Tibial artery (tissue), 4 donors: ENCODE measurements at places on chromosomes 16 and 17.

- H3K27me3 ChIP-seq: no peaks in the 10 kb centered on the region
- H3K36me3 ChIP-seq: no peaks in the 10 kb centered on the region
- no peak overlapping the region for H3K27ac ChIP-seq
- peaks cover 40% of the 10 kb centered on the region for H3K4me1 ChIP-seq
- peak; percentile 18 for DNase-seq
These were observed 2.4 kb upstream of the B9D1 start for GRCh38 chr17:19364699-19365498.

DNA sequence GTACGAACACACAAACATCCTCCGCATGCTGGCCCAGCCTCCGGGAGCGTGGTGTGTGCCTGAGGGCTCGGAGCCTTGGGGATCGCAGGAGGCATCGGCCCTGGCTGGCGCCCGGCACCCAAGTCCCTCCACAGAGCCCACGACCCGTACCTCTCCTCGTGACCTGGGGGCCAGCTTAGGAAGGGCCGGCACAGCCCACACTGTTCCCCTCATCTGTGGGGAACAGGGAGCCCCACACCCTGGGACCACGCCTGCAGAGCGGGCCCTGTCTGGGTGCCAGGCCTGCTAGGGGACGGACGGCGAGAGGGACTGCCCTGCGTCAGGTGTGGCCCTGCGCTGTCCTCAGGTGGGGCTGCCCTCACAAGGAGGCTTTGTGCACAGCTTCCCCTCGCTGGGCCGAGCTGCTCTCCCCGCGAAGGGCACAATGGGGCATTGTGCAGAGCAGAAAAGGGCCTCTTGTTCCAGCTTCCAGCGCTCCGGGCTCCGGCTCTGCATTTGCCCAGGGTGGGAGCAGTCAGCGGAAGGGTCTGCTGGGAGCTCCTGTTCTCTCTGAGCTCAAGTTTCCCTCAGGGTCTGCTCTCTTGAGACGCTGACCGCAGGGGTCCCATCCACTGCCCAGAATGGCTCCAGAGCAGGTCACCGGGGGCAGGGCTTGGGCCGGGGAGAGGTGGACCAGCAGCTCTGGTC, 1.7 kb upstream of the LMF1 start:
- no peak for DNase-seq
- H3K27me3 ChIP-seq: no peaks in the 10 kb centered on the region
- peaks cover 10% of the 10 kb centered on the region for H3K36me3 ChIP-seq
- no peak overlapping the region for H3K4me3 ChIP-seq

- H3K36me3 ChIP-seq: no peaks in the 10 kb centered on the region
- H3K27ac ChIP-seq: no peak overlapping the region
- DNase-seq: no peak
- H3K4me1 ChIP-seq: peaks cover 44% of the 10 kb centered on the region
These were observed 46.7 kb downstream of the ANKRD11 start for GRCh38 chr16:89443727-89444084.

DNA sequence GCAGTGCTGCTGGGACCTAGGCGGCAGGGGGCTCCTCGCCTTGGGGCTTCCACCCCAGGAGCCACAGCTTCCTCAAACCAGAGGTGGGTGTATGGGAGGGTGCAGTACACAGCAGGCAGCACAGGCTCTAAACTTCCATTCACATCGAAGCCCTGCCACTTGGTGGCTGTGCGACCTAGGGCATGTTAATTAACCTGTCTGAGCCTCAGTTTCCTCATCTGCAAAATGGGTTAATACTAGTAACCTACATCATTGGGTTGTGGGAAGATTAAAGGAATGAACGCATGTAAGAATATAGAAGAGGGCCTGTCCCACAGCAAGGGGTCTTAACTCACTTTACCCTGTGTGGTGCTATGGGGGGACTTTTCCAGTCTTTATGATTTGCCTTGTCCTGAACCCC, 26.8 kb upstream of the LHX1 start:
- no peak overlapping the region for H3K27ac ChIP-seq
- no peak for DNase-seq
- no peak overlapping the region for H3K4me3 ChIP-seq
- no peaks in the 10 kb centered on the region for H3K36me3 ChIP-seq
- no peaks in the 10 kb centered on the region for H3K4me1 ChIP-seq

GRCh38 chr17:64255764-64256163, 7.3 kb downstream of the TEX2 start:
- H3K27ac ChIP-seq: no peak overlapping the region
- no peaks in the 10 kb centered on the region for H3K27me3 ChIP-seq
- no peaks in the 10 kb centered on the region for H3K36me3 ChIP-seq
- no peak overlapping the region for H3K4me3 ChIP-seq
- DNase-seq: no peak
- H3K4me1 ChIP-seq: peaks cover 11% of the 10 kb centered on the region

DNA sequence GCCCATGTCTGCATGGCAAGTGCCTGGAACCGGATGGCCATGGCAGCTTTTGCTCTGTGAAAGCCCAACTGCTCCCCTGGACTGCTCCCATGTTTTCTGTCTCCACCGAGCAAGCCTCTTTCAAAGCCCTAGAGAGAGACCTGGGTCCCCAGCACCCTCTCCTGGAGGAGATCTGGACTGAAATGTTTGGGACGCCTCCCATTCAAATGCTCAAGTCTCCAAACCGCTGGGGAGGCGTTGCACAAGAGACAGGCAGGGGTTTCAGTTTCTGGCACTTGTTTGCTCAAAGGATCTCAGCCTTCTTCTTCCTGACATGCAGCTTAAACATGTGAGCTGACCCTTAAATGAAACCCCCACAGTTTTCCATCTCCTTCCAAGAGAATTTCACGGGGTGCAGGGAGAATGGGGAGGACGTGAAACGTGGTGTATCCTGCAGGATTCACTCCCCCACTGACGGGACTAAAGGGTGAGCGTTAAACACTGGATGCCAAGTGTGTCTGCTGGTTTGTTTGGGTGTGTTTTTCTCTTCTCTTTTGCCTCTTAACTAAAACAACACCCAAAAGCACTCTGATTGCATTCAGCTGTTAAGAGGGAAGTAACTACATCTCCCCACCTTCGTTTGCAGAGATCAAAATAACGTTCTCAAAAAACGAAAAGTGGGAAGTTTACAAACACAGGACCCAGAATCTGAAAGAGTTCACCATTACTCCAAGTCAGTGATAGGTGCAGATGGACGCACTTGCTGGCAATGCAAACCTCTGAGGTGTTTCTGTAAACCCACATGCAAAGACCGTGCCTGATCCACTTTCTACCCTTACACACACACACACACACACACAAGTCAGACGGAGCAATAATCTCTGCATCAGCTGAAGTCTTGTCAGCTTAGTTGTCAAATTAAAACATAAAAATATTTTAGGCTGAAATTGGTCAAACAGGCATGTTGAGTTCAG, 256.9 kb downstream of the C16orf95 start:
- peak overlapping the region; percentile 79 for H3K27ac ChIP-seq
- peak; percentile 64 for DNase-seq
- H3K4me1 ChIP-seq: no peaks in the 10 kb centered on the region
- H3K4me3 ChIP-seq: peak overlapping the region; percentile 51

DNA sequence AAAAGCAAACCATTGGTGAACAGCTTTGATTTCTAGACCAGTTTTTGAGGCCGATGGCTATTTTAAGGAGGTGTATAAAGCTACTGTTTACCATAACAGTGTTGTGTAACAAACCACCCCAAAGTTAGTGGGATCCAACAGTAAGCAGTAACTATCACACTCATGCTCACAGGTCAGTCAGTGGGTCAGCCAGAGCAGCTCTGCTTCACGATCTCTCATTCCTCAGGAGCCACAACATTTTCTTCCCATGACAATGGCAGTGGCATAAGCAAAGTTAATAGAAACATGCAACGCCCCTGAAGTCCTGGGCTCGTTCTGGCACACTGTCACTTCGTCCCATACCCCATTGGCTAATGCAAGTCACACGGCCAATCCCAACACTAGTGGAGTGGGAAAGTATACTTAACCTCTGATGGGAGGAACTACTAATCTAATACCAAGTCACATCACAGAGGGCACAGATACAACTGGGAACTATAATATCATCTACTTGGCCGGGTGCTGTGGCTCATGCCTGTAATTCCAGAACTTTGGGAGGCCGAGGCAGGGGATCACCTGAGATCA, 28.0 kb upstream of the B4GALNT2 start:
- no peak overlapping the region for H3K27ac ChIP-seq
- H3K27me3 ChIP-seq: no peaks in the 10 kb centered on the region
- H3K36me3 ChIP-seq: no peaks in the 10 kb centered on the region
- no peaks in the 10 kb centered on the region for H3K4me1 ChIP-seq

GRCh38 chr17:50813583-50813982, 21.8 kb upstream of the WFIKKN2 start:
- no peaks in the 10 kb centered on the region for H3K27me3 ChIP-seq
- H3K36me3 ChIP-seq: no peaks in the 10 kb centered on the region

GRCh38 chr16:67240506-67240905, 6.8 kb downstream of the FHOD1 start:
- H3K27me3 ChIP-seq: no peaks in the 10 kb centered on the region
- peak overlapping the region; percentile 65 for H3K27ac ChIP-seq
- peaks cover 47% of the 10 kb centered on the region for H3K4me1 ChIP-seq
- peaks cover 9% of the 10 kb centered on the region for H3K36me3 ChIP-seq
- no peak overlapping the region for H3K4me3 ChIP-seq

DNA sequence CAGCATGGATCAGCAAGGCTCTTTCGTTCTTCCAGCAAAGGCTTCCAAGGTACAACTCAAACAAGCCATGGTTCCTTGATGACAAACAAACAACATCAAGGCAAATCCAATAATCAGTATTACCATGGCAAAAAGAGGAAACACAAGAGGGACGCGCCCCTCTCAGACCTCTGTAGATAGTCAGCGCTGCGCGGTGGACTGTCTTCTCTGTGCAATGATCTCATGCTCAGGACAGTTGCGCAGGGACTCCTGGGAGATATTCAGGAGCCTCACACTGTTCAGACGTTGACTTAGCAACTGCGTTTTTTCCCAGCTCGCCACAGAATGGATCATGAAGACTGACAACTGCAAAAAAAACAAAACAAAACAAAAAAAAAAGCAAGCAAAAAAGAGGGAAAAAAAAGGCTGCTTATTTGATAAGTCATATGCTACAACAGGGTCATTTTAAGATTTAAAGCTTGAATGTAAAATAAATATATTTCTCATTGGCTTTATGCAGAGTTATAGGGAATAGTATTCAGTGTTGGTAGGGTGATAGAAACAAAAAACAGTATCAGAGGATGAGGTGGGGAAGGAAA, 37.1 kb upstream of the ADCY7 start:
- no peaks in the 10 kb centered on the region for H3K27me3 ChIP-seq
- H3K36me3 ChIP-seq: peaks cover 52% of the 10 kb centered on the region
- H3K4me1 ChIP-seq: no peaks in the 10 kb centered on the region
- no peak overlapping the region for H3K27ac ChIP-seq
- DNase-seq: no peak
- no peak overlapping the region for H3K4me3 ChIP-seq

DNA sequence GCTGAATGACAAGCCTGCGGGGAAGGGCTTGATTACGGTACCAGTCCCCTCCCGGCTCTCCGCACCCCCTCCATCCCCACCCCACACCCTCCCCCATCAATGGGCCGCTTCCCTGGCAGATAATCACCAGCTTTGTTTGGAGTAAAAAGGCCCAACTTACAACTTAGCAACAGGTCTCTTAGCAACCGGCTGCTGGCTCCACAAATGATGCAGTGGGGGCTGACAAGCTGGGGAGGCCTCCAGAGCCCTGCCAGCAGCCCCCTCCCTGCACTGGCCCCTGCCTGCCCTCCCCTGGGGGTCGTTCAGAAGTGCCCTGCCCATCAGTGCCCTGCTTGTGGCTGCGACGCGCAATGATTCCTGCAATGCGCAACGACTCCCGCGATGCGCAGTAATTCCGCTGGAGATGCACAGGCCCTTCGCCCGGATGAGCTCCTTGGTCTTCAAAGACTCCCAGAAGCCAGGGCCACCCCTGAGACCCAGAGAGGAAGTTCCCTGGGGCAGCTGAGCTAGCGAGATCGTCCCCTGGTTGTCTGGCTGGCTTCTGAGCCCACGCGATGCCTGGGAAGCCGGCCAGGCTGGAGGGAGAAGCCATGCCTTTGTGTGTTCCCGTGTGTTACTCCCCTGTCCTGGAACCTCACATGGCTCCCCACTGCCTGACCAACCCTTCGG, 23.3 kb downstream of the CPNE2 start:
- DNase-seq: peak; percentile 70
- H3K4me3 ChIP-seq: no peak overlapping the region
- H3K4me1 ChIP-seq: peaks cover 29% of the 10 kb centered on the region
- peaks cover 50% of the 10 kb centered on the region for H3K36me3 ChIP-seq
- no peaks in the 10 kb centered on the region for H3K27me3 ChIP-seq

DNA sequence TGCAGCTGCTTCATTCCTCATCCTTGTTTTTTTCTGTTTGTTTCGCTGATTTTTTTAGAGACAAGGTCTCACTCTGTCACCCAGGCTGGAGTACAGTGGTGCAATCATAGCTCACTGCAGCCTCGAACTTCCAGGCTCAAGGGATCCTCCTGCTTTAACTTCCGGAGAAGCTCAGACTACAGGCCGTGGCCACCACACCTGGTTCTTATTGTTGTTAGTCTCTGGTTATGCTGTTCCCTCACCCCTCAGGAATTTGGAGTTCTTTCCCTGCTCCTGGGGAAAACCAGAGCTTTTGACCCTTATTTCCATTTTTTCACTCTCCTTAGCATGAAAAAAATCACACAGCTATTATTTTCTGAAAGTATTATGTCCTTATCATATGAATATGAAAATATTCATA, 1.8 kb downstream of the ODF4 start:
- H3K27ac ChIP-seq: no peak overlapping the region
- H3K27me3 ChIP-seq: peaks cover 4% of the 10 kb centered on the region
- H3K4me3 ChIP-seq: no peak overlapping the region
- no peaks in the 10 kb centered on the region for H3K36me3 ChIP-seq
- H3K4me1 ChIP-seq: peaks cover 12% of the 10 kb centered on the region

DNA sequence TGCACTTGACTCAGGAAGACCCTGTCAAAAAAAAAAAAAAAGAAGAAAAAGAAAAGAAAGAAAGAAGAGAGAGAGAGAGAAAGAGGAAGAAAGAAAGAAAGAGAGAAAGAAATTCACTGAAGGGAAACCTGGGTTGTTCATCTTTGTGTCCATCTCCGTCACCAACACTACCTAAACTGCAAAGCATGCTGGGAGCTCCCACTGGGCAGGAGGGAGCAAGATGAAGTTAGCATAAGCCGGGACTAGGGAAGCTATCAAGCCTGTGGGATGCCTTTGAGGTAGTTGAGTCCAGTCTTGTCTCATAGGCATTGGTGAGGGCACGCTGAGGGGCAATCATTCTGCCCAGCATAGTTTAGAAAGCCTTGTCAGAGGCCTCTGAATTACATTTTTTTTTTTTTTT, 7.6 kb upstream of the CBFB start:
- H3K27ac ChIP-seq: no peak overlapping the region
- peak; percentile 29 for DNase-seq
- H3K4me1 ChIP-seq: no peaks in the 10 kb centered on the region
- no peaks in the 10 kb centered on the region for H3K36me3 ChIP-seq
- no peak overlapping the region for H3K4me3 ChIP-seq

- no peak overlapping the region for H3K27ac ChIP-seq
- H3K27me3 ChIP-seq: peaks cover 8% of the 10 kb centered on the region
- H3K36me3 ChIP-seq: no peaks in the 10 kb centered on the region
- no peak for DNase-seq
- no peaks in the 10 kb centered on the region for H3K4me1 ChIP-seq
These were observed 63.2 kb downstream of the CLEC19A start for GRCh38 chr16:19348578-19349315.
